Suppressor macrophage treated with lipopolysaccharide for 1 hour (primary cell): ENCODE measurements at places on chromosomes 7 and 10.

DNA sequence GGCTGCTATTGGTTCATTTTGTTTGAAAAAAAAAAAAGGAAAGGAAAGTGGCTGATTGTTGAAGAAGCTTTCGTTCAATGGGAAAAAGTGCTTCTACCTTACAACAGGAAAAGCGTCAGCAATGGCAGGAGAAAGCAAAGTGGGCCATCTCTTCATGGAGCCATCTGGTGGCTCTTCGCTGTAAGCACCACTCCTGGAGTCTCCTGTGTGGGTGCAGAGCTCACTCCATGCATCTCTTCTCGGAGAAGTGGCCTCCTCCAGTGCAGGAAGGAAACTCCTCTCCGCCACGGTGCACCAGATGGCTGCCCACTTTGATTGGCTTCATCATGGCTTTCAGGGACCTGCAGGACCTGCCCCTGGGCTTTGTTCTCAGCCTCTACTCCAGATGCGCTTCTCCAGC, 250.9 kb downstream of the PTEN start:
- DNase-seq: peak; percentile 77

- peak; percentile 94 for DNase-seq
Measured at GRCh38 chr10:89332123-89332633, 4.4 kb downstream of the IFIT3 start.

GRCh38 chr10:129033790-129034272, 433.2 kb upstream of the MGMT start:
- no peak for DNase-seq

DNA sequence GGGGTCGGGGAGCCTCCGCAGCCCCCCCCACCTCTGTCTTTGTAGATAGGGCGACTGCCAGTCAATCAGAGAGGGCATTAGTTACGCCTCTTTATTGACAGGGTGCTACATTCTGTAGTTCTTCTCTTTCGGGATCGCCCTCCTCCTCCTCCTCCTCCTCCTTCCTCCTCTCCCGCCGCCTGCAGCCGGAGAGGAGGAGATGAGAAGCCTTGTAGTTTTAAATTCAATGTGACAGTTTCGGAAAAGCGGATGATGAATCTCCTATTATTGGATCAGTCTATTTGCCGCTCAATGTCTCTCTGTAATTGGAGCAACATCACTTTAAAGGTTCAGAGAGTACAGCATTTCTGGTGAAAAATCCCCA, 587 bp upstream of the UNCX start:
- DNase-seq: no peak

GRCh38 chr10:100579261-100580090, 43.7 kb downstream of the HIF1AN start:
- DNase-seq: peak; percentile 32

DNA sequence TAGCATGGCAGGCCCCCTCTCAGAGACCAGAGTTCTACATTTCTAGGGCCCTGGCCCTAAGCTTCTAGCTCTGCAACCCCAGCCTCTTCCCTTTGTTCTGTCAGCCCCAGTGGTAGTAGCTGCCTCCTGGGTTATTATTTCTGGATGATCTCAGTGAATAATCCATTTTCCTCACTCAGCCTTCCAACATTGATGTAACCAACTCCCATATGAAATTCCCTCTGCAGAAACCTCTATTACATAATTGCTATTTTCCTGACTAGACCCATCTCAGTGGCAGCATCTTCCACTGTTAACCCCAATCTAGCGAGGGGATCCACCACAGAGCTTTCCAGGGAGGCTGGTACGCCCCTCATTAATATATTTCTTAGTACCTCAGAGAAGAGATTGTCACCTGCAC, 49.8 kb downstream of the FHIP2A start:
- DNase-seq: no peak

GRCh38 chr10:109784236-109784635, 139.1 kb downstream of the XPNPEP1 start:
- no peak for DNase-seq

DNA sequence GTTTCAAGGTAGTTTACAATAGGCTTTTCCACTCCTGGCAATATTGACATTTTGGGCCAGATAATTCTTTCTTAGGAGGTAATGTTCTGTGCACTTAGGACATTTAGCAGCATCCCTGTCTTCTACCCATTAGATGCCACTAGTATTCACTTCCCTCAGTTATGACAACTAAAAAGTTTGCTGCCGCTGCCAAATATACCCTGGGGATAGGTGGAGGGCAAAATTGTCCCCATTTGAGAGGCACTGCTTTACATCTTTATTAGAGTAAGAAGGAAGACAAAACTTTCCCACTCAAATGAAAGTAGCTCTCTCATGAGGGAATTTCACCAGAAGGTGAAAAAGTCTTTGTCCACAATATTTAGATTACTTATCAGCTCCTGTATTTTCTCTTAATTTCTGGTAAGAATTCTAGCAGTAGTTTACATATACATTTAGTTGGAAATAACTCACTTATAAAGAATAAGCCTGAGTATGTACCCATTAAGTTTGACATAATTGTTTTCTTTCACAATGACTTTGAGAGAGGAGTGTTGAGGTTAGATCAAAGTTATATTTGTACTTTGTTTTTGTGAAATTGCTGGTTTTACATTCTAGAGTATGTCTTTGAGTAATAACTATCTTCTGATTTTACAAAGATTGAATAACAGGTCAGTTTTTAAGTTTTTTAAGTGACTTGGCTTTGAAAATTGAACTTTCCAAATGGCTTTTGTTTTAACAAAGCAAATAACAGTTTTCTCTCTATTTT, 46.0 kb downstream of the HELLS start:
- no peak for DNase-seq

- DNase-seq: no peak
Measured at GRCh38 chr7:79340212-79340611, 113.3 kb downstream of the MAGI2 start.

GRCh38 chr10:5045095-5045494, 41.4 kb upstream of the AKR1C2 start:
- no peak for DNase-seq

GRCh38 chr7:73893342-73894101, 32.6 kb downstream of the TMEM270 start:
- DNase-seq: no peak

DNA sequence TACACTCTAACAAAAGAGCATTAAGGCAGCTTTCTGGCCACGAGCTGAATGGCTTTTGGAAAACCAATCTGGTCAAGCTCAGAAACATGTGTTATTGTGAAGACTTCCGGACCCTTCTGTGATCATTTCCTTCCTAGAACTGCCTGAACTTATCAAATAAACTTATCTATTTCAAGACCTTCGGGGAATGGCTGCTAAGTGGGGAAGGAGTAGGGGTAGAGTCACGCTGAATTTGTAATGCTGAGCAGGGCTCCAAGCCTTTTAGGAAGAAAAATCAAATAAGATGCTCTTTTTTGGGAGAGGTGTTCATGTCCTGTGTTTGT, 56.6 kb downstream of the PAPSS2 start:
- no peak for DNase-seq

DNA sequence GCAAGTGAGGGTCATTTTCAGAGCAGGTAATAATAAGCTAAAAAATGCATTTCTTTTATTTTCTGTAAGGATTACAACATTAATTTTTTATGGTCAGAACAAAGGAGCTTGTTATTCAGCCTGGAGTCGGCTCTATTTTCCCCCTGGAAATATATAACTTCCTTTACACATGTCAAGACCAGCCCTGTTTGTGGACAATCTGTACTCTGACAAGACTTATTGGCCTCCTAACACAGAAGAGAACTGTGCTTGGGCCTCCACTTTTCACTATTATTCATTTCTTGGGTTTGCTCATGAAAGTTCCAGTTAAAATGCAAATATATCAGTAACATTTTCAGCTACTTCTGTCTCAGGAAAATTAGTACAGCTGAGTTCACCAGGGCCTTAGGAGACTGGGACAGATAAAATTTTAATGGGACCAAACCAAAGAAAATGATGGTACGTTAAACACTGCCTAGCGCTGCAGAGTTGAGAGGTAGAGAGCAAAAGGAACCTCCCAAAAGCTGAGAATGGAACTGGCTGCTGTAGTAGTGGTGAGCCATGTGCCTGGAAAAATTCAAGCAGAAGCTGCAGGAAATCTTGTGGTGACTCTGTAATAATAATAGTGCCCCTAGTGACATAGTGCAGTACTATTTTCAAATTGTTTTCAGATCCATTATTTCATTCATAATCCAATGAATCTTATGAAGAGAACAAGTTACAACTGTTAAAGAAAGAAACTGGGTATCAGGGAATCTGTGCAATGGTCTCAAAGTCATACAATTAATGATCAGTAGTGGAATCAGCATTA, 227.2 kb upstream of the KIAA1217 start:
- DNase-seq: no peak

GRCh38 chr7:112422842-112423496, 27.3 kb upstream of the IFRD1 start:
- peak; percentile 73 for DNase-seq

- no peak for DNase-seq
Measured at GRCh38 chr7:1298931-1299885, 66.5 kb downstream of the UNCX start.

DNA sequence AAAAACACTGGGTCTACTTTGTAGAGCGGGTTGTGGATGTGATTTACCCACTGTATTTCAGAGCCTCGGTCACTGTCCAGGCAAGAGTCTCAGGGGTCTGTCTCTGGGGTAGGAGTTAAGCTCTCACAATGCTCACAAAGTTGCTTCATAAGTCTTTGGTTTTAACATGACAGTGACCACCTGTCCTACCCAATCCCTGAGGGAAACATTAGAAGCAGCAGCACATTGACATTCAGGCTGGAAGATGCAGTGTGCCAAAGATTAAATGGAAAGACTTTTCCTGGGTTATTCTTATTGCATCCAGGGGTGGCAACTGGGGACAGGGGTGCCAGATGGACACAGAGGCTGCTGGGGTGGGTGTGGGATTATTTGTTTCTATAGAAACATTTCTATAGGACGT, 330.0 kb downstream of the RNLS start:
- no peak for DNase-seq

GRCh38 chr10:122347170-122347841, 27.2 kb upstream of the PLEKHA1 start:
- no peak for DNase-seq

- DNase-seq: peak; percentile 35
Measured at GRCh38 chr7:147878912-147879661, 711.5 kb upstream of the C7orf33 start.

- DNase-seq: no peak
Measured at GRCh38 chr10:81127931-81128330, 590.2 kb downstream of the SH2D4B start.

DNA sequence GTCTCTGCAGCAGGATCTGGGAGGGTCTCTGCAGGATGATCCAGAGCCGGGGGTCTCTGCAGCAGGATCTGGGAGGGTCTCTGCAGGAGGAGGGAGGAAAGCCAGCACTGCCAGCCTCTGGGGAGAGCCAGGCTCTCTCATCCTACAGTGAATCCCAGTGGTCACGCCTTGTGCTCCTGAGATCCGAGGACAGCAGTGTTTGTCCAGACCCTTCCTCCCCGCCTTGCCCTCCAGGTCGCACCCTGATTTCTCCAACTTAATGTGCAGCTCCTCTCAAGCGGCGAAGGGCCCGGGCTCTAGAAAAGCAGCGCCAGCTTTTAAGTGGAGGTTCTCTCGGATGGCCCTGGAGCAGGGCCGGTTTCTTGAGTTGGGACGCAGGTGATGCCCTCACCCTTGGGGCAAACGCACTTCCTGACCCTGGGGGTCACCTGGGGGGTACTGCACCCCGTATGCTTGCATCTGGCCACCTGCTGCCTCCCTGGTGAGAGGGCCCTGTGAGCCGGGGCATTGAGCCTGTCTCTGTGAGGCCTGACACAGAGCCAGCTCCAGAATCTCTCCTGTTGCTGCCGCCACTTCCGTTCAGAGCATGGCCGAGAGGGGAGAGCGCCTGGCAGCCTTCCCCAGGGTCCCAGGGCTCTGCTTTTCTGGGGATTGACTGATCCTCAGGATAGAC, 111.6 kb downstream of the ACTR3B start:
- no peak for DNase-seq

GRCh38 chr10:44931621-44932516, 20.7 kb downstream of the TMEM72 start:
- DNase-seq: no peak

DNA sequence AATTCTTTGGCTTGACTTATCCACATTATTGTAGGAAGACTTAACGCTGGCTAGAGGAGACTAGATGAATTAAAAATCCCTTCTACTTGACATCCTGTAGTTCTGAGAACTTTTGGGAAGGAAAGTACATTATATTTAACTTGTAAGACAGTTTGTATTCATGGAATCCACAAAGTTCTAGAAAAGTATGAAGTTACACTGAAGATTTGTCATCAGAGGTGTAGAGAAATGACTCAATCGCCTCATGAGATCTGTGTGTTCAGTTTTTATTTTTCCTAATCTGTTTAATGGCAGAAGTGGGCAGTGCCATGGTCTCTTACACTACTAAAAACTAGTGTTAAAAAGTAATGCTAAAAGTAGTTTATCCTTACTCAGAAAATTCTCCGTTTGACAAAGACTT, 89.1 kb upstream of the SMIM30 start:
- DNase-seq: no peak

- no peak for DNase-seq
Measured at GRCh38 chr10:29618341-29619171, 16.2 kb downstream of the SVIL start.

GRCh38 chr10:37733822-37734221, 123.6 kb downstream of the ZNF248 start:
- no peak for DNase-seq

- DNase-seq: no peak
Measured at GRCh38 chr7:148706368-148706767, 7.7 kb downstream of the CUL1 start.

DNA sequence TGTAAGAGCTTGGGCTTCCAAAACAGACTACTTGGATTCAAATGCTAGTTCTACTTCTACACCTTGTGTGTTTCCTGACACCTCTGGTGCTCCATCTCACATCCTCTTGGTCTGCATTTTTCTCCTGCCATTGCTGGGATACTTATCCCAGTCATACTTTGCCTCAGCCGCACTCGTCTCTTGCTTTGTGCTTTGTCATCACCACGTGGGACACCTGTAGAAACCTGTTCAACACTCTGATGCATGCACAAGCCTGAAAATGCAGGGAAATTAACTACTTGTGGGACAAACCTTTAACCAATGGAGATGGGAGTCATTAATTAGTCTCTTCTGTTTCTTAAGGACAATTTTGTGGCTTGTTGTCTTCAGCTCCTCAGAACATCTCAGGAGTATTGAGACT, 94.2 kb upstream of the PHYHIPL start:
- no peak for DNase-seq

DNA sequence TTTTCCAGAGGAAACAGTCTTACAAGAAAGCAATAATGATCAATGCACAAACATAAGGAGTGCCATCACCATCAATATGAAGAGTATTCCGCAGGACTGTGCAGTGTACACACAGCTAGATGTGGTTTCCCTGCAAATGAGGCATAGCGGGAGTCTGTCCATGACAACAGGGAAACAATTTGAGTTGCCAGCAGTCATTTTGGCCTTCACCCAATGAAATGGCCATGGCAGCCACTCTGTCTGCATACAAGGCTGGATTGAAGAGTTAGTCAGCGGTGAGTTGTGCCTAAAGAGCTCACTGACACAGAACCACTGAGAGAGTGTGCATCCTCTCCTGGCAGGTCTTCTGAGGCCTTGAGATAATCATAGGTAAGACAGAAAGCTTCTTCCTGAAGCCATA, 303.3 kb downstream of the IPMK start:
- no peak for DNase-seq
